Cortex of kidney (tissue), 1 donor: ENCODE measurements at places on chromosomes 7 and 10.

- DNase-seq, result no peak
Observed at GRCh38 chr10:70956029-70956759, 67.8 kb upstream of the PCBD1 start.

GRCh38 chr10:31554556-31554955 lies 235.5 kb downstream of the ZEB1 start:
- DNase-seq, result no peak

GRCh38 chr10:85598646-85599045 lies 767.9 kb downstream of the GRID1 start:
- no peak for DNase-seq

GRCh38 chr10:32939296-32940111 lies 18.5 kb downstream of the ITGB1 start:
- no peak for DNase-seq
